ENCODE measurements at places on chromosomes 2 and 18.

DNA sequence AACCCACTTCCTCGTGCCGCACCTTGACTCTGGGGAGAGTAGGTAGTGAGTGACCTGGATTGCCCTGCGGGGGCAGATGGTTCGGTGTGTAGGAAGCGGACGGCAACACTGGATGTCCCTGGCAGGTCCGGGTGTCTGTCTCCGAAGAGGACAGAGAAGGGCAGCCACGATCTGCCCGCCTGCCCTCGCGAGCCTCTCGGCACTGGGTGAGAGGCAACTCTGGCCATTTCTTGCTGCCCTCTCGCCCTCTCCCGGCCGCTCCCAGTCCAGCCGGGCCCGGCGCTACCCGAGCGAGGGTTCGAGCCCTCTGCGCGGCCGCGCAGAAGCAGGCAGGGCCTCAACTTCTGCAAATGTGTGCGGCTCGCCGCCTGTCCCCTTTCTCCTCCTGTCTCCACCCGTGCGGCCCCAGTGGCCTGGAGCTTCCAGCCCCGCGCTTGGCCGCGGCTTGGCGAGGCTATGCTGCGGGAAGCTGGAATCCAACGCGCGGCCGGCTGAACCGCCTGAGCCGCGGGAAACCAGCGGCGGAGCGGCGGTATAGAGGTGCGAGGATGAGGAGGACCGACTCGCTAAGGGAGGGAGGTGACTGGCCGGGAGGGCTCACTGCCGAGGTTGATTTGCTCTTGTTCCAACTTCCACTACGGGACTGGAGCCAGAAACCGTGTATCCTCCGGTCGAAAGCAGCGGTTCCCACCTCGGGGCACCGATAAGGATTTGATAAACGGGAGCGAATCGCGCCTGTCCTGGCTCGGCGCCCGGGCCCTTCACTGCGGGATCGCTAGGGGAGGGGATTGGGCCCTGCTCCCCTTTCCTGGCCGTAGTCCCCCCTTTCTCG lies 1.5 kb downstream of the EPAS1 start:
- DNase-seq, result peak; percentile 51

GRCh38 chr2:26649322-26649721 lies 8.2 kb upstream of the CIB4 start:
- DNase-seq, result no peak

DNA sequence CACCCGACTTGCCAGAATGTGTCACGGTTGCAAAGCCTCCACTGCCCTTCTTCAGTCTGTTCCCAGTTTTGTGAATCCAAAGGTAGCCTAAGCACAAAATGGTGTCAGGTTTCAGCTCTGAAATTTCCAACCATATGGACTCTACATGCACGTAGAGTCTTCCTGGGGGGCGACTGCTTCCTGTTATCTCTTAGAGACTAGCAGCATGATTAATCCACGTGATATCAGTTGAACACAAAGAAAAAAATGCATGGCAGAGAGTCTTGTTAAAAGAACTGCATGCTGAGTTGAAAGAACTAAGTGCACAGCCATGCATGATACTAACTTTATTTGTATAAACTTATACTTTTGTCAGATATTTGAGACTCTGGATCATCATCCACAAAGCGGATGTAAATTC lies 404.4 kb downstream of the SOCS6 start:
- DNase-seq, result no peak

- no peak for DNase-seq
Measured at GRCh38 chr2:142472382-142472781, 341.6 kb upstream of the LRP1B start.

- DNase-seq, result no peak
Measured at GRCh38 chr2:34656632-34657031, 1057.5 kb upstream of the FAM98A start.

- DNase-seq, result no peak
Measured at GRCh38 chr2:4840791-4841190, 851.4 kb upstream of the SOX11 start.

DNA sequence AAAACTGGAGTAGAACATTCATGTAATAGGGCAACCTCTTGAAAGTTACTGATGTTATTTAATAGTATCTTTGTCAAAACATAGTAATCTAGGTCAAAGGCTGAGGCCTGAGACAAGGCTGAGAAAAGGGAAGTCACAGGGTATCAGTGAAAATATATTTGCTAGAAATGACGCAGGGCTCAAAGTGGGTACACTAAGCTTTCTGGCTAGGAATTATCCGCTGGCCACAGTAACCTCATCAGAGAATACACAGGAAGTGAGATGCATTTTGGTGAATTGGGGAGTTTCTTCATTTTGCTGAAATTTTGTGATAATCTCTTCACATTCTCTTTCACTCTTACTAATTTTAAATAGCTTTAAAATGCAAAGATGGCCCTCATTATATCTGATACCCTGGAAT lies 206.8 kb downstream of the OTX1 start:
- no peak for DNase-seq

DNA sequence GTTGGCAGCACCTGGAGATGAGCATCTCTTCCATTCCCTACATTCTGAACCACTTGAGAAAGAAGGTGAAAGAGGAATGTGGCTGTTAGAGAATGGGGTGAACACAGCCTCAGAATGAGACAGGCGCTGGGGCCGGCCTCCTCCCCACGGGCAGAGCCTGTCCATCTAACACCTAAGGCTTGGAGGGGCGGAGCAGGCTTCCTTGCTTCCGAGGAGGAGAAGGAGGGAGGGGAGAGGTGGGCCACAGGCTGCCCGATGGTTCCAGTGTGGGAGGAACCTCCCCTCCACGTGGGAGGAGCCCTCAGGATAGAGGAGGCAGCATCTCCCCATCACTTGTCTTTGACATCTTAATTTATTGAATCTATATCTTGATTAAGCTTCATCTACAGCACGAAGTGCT lies 68.6 kb downstream of the CIB4 start:
- DNase-seq, result no peak

- DNase-seq, result no peak
Measured at GRCh38 chr18:75070235-75070624, 138.7 kb downstream of the PTGR3 start.

GRCh38 chr2:10410001-10410822 lies 37.9 kb downstream of the ODC1 start:
- no peak for DNase-seq

- no peak for DNase-seq
Measured at GRCh38 chr2:215796140-215796855, 217.1 kb downstream of the MREG start.

GRCh38 chr2:174145827-174146226 lies 102.5 kb downstream of the OLA1 start:
- DNase-seq, result no peak

GRCh38 chr2:48510329-48510728 lies 19.6 kb upstream of the STON1 start:
- DNase-seq, result no peak

DNA sequence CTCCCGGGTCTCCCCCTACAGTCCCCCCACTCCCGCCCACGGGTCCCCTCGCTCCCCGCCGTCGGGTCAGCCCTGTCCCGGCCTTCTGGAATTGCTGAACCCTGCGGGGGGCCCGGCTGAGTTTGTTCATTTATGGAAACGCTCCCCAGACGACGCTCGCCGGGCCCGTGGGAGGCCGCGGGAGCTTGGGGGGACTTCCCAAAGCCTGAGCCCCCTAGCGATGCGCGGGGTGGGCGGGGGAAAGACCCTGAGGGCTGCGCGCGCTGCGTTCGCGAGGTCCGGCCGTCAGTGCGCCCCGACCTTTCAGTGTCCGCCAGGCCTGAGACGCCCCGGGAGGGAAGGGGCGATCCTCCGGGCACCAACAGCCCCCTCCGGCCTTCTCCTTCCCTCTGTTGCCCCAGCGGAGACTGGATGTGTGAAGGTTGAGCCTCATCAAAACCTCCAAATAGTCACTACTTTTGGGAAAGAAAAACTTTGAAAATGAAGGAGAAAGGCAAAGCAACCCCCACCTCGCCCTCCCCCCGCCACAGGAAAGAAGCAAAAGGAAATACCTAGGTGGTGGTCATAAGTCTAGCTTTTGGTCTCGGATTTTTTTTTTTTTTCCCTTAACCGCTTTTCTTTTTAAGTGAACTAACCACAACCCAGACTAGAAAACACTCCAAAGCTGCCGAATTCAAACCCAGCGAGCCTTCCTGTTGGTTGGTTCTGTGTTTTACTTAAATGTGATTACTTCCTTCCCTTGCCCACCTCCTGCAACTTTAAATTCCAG lies 509 bp upstream of the CYS1 start:
- DNase-seq, result no peak

GRCh38 chr2:96863575-96864342 lies 5.9 kb upstream of the ANKRD39 start:
- no peak for DNase-seq

DNA sequence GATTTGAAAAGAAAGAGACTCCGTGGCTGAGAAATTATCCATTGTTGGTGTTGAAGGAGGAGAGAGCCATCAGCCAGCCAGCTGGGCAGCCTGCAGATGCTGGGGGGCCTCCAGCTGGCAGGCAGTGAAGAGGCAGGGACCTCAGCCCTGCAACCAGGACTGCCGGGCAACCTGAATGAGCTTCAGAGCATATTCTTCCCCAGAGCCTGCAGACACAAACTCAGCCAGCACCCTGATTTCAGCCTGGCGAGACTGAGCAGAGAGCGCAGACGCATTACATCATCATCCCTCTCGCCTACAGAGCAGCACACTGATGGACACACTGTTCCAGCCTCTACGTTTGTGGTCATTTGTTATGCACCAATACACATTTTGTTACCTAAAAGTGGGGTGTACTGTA lies 150.7 kb upstream of the RAB6C start:
- no peak for DNase-seq

- peak; percentile 85 for DNase-seq
Measured at GRCh38 chr2:176140513-176141317, 10.6 kb upstream of the HOXD4 start.

GRCh38 chr2:201984800-201985525 lies 48.7 kb upstream of the FZD7 start:
- DNase-seq, result no peak

- DNase-seq, result no peak
Measured at GRCh38 chr2:96839875-96840850, 3.7 kb downstream of the ANKRD23 start.

DNA sequence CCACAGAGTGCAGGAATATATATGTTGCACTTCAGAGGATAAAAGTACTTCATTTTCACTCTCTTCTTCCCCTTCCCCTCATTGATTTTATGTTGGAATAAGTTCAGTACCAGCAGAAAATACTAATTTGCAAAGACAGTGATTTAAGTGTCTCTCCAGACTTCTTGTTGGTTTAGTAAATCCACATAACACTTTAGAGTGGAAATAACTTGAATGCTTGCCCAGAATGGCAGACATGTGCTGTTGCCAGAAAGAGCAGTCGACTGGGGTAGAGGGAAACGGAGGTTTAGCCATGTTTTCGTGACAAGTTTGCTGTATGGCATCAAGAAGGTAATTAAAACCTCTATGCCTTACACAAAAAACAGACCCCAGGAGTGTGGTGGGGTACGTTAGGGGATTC lies 246.0 kb upstream of the CXCR4 start:
- no peak for DNase-seq

DNA sequence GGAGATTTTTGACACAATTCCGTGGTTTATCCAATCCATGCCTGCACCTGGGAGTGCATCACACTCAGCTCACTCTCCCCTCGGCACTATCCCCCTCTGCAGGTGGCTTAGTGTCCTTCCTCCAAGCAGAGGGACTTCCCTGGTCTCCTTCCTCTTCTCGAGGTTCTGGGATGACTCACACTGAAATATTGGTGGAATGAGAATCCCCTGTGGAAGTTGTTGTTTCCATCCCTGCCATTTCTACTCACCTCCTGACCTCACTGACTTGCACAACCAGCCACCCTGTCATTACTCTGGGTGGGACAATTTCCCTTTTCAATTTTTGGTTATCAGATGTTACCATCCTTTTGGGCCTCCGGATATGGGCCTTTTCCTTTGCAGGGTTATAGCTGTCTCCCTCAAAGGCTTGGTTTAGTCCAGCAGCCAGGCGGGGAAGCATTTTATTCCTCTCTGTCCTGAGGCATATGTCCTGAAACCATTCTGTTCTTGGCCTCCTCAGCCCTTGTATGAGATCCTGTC lies 59.9 kb downstream of the PTPRM start:
- DNase-seq, result no peak

DNA sequence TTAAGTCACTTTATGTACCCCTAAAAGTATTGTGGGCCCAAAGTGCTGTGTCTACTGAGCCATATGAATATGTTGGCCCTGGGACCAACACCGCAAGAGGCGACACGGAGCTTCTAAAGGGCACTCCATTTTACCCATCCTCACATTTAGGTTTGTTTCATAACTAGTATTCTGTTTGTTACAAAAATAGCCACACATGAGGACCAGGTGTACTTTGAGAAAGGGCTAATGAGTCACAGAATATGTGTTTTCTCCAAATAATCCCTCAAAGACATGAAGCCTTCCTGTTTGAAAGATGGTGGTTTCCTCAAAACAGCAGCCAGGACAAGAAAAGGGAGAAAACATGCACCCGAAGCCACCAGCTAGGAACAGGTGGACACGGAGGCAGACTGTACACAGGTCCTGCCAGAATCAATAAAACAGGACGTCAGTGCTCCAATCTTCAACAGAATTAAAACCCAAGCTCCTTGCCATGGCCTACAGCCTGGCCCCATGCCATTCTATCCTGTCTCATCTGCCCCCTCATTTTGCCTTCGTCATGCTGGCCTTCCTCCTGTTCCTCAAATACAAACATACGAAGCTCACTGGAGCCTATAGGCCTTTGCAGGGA lies 21.8 kb upstream of the GRB14 start:
- DNase-seq, result no peak

DNA sequence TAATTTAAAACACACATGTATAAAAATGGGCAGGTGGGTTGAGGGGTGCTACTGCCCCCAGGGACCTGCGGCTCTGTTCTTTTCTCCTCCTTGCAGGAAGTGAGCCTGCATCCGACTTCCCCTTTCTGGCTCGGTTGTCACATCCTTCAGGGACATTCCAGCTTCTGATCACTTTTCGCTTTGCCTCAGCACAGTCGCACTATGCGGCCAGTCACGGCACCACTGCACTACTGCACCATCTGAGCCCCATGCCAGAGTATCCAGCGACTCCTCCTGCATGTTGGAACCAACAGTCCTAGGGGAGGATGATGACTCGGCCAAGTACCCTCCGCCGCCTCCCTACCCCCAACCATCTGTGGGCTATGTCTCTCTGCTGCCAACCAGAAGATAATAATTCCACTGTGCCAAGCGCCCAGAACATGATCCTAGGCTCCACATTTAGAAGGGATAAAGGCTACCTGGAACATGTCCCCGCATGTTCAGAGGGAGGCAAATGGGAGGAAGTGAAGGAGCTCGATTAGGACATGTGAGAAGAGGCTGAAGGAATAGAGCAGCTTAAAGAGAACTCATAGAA lies 17.6 kb downstream of the CDC42EP3 start:
- DNase-seq, result no peak

DNA sequence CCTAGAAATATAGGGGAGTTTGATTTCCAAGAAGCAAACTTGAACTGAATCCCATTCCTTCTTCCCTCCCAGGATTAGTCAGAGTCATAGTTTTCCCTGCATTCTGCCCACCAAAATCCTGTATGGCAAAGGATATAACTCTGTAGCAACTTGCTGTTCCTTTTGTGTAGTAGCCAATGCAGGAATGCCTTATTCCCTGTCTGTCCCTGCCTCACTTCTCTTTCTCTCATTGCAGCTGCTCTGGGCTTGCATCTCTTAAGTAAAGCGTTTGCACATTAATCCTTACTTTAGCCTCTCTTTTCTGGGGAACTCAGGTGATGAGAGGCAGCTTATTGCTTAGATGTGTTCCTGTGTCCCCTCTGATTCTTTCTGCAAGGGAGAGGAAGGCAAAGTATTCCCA lies 333.1 kb upstream of the VWC2L start:
- DNase-seq, result no peak

GRCh38 chr2:232871835-232872736 lies 2.0 kb downstream of the SNORC start:
- DNase-seq, result no peak

- DNase-seq, result no peak
Measured at GRCh38 chr18:57404345-57404744, 30.8 kb upstream of the ONECUT2 start.
